ENCODE measurements at places on chromosomes 6 and 20.
A peak's percentile ranks its signal among the peaks of the same experiment; 100 is the strongest.

DNA sequence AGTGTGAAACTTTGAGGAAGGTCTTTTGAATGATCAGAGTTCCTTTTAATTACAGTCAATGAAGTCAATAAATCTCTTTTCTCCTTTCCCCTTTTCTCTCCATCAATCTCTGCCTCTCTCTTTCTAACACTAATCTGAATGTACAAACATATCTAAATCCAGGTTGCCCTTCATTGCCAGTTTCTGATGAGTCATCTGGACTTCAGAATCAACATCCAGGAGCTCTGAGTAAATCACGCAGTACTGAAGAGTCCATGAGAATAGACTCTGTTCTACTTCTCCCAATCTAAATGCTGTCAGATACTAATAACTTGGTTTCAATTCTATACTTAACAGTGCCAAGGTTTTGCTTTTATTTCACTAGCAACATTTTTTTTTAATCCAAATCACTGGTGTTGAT is 238.7 kb upstream of the THEMIS start:
- no peak for DNase-seq

GRCh38 chr6:136723780-136724179 is 68.5 kb downstream of the MAP3K5 start:
- DNase-seq = no peak

DNA sequence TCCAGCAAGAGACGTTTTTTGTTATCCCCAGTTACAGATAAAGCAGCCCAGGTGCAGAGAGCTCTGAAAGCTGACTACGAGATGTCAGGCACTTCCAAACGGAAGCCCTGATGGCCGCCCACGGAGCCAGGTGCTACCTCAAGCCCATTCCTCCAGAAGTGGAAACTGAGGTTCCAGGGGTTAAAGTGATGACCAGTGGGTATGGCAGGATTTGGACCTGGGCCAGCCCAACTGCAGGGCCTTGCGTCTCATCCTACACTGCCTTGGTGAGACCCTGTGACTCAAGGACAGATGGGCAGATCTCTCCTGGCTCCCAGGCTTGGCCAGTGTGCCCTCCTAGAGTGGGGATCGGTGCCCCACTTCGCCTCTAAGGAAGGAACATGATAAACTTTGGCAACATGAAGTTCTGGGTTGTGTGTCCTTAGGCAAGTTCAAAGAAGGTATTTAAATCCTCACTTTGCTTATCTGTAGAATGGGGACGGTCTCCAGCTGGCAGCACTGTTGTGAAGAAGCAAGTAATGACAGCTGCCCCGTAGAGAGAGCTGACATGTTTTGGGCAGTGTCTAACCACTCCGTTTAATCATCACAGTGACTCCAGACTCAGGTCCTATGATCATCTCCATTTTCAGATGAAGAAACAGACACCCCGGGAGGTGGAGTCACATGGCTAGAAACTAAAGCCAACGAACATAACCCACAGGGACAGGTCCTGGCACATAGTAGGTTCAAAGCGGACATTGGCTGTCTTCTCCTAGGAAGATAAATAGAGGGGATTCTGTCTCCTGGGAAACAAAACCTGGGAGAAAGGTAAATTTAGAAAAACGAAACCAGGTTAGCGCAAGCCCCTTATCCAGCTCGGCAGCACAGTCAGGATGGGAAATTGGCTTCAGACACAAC is 34.4 kb upstream of the CDH22 start:
- no peak for DNase-seq

DNA sequence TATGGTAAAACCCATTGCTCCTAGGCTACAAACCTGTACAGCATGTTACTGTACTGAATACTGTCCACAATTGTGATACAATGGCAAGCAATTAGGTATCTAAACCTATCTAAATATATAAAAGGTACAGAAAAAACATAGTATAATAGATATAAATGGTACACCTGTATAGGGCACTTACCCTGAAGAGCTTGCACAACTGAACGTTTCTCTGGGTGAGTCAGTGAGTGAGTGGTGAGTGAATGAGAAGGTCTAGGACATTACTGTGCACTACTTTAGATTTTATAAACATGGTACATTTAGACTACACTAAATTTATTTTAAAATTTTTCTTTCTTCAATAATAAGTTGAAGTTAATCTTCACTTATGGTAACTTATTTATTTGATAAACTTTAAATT is 119.9 kb upstream of the CEP85L start:
- no peak for DNase-seq

GRCh38 chr6:99297415-99297814 is 52.1 kb downstream of the FAXC start:
- no peak for DNase-seq

- no peak for DNase-seq
Measured at GRCh38 chr6:31055441-31055840, 45.2 kb downstream of the MUC22 start.

DNA sequence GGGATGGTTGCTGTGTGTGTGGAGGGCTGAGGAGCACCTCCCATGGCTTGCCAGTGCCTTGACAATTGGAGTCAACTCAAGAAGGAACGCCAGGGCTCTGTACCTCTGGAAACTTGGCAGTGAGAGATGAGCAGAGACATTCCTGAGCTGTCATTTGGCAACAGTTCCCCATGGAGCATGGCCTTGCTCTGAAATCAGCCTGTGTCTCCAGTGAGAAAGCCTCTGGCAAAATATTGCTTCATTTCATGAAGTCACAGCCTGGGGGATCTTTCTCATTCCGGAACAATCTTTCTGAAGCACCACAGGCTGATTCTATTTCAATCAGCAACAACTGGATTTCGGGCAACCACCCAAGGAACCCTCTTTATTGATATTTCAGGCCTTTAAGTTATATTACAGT is 52.2 kb upstream of the FNDC1 start:
- DNase-seq = peak; percentile 54

DNA sequence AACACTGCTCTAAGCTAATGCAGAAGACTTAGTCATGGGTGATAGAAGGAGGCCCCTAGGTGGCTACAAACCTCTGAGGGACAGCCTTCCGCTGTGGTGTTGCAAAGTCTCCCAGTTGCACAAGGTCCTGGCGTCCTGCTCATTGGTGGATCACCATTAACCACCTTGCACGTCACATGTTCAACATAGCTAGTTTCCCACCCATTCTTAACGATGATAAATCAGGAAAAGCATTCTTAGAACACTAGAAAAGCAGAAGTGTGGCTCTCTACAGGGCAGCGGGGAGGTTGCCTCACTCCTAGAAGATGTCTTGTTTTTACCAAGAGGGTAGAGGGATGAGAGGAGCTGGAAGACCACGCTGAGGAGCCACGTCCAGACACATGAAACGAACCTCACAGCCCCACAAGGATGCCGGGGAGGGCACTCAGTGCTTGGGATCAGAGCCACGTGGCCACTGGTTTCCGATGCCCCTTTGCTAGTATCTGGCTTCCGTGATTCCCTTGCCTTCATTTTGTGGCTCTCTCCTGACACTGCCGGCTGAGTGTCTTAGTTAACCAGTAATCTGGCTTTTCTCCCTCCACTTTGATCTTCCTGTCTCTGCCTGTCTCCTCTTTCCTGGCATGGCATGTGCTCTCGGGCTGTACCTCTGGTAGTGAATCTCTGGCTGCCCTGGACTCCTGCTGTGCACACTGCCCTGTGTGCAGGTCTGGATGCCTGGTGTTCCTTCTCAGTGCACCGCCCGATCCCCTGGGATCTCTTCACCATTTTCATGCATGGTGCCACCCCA is 91.4 kb upstream of the NEDD9 start:
- DNase-seq = no peak
